ENCODE measurements at places on chromosomes 1 and 21.

DNA sequence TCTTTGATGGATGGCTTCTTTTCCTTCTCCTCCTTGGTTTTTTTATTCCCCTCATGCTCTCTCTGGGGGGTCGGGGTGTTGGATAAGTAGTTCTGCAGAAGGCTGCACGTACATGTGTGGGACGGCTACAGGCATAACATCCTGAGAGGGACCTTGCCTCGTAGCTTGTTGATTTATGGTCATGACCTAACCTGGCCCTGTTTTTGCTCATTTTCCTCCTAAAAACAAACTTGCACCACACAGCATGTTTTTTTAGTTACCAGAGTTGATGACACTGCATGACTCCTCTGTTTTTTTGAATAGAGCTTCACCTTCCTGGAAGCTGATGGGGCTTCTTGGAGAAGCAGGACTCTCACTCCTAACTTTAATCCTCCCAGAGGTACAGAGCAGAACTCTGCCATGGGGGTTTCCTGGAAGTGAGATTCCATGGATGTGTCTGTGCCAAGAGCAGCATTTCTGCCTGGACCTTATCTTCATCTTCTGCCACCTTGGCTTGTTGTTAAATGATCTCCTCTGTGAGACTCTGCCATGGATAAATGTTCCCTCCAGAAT, 114.7 kb downstream of the PAPPA2 start:
- no peak for DNase-seq

DNA sequence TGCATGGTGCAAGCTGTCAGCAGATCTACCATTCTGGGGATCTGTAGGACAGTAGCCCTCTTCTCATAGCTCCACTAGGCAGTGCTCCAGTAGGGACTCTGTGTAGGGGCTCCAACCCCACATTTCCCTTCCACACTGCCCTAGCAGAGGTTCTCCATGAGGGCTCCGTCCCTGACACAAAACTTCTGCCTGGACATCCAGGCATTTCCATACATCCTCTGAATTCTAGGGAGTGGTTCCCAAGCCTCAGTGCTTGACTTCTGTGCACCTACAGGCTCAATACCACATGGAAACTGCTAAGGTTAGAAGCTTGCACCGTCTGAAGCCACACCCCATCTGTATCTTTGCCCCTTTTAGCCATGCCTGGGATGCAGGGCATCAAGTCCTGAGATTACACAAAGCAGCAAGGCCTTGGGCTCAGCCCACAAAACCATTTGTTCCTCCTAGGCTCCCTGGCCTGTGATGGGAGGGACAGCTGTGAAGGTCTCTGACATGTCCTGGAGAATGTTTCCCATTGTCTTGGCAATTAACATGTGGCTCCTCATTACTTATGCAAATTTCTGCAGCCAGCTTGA, 117.0 kb upstream of the NFIA start:
- no peak for DNase-seq

DNA sequence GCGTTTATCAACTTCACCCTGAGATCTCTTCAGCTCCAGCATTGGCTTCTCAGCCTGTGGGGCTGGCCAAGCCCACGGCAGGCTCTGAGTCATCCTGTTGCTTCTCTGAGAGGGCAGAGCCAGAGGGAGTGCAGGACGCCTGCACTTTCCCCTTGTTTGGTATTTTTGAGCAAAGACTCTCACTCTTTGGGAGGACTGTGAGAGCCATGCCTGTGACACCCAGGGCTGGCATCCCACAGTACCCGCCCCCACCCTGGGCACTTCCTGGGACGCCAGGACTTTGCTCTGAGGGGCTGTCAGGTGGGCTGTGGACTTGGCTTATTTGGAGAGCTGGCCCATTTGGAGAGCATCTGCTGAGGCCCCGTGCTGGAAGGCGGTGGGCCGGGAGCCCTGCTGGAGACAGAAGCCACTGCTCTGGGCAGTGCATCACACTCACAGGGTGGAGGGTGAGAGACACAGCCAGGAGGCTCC, 37.4 kb downstream of the VANGL1 start:
- no peak for DNase-seq

DNA sequence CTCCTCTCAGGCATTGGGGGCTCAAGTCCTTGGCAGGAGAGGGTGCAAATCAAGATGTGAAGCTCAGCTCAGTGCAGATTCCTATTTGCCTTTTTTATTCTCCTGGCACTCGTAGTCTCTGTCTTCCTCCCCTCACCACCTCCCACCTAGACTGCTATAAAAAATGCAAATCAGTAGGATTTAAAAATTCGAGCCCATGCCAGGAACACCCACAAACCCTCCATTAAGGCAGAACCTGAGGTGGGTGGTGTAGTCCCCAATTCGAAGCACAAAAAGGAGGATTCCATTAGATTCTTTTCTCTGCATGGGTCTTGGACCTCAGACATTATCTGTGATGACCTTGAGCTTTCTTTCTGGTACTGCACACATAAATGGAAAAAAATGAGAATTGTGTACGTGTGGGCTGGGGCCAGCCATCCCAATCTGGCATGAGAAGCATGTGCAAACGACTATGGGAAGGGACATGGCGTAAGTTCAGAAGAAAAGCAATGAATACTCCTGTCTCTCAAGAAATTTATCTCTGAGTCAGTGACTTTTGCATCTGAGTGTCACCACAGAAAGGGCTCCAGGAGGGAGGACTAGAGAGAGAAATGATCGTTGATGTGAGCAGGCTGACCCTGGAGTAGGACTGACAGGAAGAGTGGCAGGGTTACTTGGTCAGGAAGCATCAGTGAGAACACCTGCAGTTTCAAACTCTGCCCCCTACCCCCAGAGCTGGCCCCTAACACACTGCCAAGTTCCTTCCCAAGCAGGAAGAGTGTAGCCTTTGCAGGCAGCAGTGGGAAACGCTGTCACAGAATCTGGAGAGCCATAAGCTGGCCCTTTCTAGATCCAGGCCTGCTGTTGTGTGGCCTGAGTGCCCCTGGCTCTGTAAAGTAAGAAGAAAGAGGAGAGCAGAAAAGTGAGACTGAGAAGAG, 1.7 kb downstream of the INKA2 start:
- no peak for DNase-seq

DNA sequence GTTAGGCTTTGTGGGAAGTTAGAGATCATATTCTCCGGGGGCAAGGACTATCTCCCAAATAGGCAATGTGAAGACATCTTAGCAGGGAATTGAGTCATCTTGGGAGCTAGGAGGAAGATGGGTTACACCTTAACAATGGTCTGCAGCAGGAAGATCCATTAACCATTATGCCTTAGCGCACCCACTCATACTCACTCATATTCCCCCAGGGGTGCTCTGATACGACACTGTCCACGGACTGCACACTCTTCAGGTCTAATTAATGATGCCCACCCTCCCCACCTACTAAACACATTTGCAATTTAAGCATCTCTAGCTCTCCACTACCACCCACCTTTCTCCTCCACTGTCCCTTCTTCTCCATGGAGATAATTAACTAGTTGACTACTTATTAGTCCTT, 857 bp upstream of the AK5 start:
- no peak for DNase-seq

DNA sequence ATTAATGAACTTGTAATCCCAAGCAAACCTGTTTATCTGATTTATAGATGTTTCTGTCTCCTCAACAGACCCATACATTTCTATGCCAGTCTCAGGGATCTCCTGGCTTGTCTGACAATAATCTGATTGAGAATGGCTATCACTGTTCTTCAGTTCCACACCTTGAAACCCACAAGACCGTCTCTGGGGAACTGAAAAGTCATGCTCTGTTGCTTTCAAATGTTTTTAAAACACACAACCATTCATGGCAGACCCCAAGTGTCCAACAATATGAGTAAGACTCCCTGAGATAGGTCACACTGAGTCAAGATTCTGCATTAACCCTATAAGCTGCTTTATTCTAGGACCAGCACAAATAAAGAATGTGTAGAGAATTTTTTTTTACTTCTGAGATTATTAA, 611.2 kb upstream of the PLXNA2 start:
- DNase-seq = no peak

GRCh38 chr1:214581785-214582184, 21.2 kb upstream of the CENPF start:
- no peak for DNase-seq

DNA sequence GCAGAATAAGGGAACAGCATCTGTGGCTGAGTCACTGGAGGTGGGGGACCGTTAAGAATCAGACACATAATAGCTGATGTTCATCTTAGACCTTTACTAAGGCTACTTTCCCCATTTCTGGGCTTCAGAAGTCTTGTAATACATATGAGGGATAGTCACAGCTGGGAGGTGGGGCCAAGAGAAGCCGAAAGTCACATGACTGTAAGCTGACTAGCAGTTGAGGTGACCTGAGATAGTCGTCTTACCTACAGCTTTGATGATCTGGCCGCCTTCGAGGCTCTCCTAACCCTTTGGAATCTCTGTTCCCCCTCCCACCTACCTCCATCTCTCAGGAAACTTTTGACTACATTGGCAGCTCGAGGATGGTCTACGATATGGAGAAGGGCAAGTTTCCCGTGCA, 9.4 kb downstream of the NCSTN start:
- DNase-seq = no peak

DNA sequence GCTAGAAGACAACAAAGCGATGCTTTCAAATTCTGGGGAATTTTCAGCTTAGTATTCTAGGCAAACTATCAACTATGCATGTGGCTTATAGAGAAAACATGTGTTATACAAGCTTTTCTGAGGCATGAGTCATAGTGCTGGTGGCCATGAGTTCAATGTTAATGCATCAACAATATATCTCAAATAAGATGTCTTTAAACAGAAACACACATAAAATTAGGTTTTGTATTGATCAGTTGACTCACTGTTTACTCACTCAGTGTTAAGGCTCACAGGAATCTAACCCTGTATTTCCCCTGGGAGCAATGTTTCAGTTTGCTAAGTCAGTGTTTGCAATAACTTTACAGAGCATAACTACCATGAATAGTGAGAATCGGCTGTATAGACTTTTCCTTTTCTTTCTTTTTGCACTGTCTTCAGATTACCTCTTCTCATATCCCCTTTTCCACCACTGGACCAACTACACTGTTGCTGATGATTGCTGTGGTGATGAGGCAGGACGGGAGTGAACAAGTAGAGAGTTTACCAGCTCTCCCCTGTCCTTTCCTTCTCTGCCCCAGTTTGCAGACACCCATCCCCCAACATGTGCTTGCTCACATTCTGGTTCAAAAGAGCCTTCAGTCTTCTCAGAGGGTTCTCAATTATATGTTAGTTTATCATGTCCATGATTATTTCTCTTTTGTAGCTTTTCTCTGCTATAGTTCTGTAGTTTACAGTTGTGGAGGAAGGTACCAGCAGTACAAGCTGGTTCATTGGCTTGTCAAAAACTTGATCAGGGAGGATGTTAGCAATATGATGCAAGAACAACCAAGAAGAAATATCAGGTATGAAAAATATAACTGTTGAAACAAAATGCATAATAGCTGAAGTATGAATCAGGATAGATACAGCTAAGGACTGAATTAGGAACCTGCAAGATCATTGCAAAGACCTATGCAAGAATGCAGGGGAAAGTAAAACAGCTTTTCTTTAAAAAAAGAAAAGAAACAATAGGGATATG, 23.9 kb downstream of the CD2 start:
- no peak for DNase-seq

GRCh38 chr21:35491920-35492678, 443.0 kb upstream of the RUNX1 start:
- DNase-seq = no peak

- DNase-seq = no peak
Observed at GRCh38 chr1:178651742-178652141, 73.3 kb upstream of the RALGPS2 start.

GRCh38 chr1:155424091-155424490, 103.4 kb downstream of the RUSC1 start:
- DNase-seq = no peak
